Effector memory CD8-positive, alpha-beta T cell (primary cell): ENCODE measurements at places on chromosomes 2 and 18.
A peak's percentile ranks its signal among the peaks of the same experiment; 100 is the strongest.

GRCh38 chr2:238727585-238728329 is 120.1 kb upstream of the TWIST2 start:
- no peak for DNase-seq

DNA sequence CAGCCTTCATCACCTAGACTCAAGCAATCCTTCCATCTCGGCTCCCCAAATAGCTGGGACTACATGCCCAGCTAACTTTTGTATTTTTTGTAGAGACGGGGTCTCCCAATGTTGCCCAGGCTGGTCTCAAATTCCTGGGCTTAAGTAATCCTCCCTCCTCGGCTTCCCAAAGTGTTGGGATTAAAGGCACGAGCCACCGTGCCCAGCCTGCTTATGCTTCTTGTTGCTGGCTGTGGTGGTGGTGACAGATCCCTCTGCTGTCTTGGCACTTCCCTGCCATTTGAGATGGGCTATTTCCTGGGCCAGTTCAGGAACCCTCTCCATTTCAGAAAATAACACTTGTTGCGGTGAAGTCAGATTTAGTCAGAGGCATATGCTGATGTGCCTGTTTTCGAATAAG is 28.8 kb downstream of the GATA6 start:
- no peak for DNase-seq

DNA sequence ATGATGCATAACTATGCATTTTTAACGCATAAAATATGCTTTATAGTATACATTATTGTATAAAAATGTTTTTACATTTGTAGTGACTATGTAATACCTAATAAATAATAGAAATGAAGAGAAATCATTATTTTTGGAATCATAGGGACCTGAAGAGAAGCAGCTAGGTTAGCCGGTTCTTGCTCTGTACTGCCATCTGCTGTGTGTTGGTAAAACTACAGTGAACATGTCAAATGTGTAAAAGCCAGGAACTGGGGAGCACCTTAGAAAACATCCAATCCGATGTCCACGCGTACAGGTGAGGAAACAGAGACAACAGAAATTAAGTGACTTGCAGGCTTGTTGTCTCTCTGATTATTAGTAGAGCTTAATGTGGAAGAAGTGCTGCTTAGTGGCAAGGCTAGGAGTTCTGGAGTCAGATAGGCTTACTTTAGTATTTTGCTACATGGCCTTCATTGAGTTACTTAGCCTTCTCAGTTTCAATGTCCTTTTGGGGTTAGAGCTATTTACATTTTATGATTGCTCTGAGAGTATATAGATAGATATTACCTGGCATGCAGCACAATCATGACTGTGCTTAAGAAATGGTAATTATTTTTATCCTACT is 386.5 kb downstream of the DLGAP1 start:
- no peak for DNase-seq

DNA sequence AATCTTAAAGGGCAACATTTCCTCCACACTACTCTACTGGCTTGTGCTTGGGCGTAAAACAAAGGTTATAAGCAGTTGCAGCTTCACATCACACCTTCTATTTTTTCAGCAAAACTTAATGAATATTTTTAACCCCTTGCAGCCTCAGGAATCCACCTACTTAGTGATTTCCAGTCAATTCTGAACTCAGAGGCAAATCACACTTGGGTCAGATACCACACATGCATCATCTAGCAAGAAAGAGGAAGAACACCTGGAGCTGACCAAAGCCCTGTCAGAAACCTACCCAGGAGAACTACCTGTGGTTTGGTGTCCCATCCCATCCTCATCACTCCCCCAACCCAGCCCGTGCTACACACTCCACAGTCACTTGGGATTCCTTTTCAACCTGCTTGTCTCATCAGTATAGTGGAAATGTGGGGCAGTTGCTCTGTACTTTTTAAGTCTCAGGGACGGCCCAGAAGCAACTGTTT is 25.5 kb downstream of the PIAS2 start:
- no peak for DNase-seq

- DNase-seq = no peak
These were observed 264.0 kb upstream of the SMIM21 start for GRCh38 chr18:75691483-75691882.

DNA sequence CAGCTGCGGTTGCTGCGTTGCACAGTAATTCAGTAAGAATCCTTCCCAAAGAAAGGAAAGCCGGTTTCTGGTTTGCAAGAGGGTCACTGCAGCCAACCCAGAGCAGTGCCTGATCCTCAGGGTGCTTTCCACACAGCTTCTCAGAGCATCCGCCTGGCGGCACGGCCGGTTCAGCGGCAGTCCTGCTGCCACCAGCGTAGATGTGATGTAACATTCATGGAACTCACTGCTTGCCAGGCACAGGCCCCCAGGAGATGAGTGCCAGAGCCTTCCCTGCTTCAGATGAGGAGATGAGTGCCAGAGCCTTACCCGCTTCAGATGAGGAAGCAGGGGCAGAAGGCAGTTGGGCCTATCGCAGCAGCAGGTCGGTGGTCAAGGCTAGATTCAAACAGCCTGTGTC is 230.2 kb downstream of the GBX2 start:
- no peak for DNase-seq

GRCh38 chr2:76311728-76312127 is 601.0 kb upstream of the GCFC2 start:
- DNase-seq = no peak

DNA sequence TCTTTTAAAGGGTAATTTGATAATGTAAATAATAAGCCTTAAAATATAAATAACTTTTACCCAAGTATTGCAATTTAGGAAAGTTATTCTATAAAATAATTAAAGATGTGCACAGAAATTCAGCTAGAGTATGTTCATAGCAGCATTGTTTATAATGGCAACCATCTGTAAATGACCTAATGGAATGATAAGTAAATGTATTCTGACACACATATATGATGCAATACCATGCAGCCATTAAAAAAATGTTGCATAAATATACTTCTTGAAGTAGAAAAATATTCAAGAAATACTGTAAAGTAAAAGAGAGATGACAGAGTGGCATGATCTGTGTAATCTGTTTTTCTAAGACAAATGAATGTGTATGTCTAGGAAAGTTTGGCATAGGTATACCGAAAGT is 545.7 kb downstream of the ZEB2 start:
- no peak for DNase-seq

- no peak for DNase-seq
These were observed 53.2 kb upstream of the CUL3 start for GRCh38 chr2:224638301-224638823.

- DNase-seq = no peak
These were observed at the start of gene RAPGEF4 for GRCh38 chr2:172735582-172736423. Gene RAPGEF4, plus strand, starts transcription at chr2:172735845. Its CDS starts 139 bp downstream, at chr2:172735984.

DNA sequence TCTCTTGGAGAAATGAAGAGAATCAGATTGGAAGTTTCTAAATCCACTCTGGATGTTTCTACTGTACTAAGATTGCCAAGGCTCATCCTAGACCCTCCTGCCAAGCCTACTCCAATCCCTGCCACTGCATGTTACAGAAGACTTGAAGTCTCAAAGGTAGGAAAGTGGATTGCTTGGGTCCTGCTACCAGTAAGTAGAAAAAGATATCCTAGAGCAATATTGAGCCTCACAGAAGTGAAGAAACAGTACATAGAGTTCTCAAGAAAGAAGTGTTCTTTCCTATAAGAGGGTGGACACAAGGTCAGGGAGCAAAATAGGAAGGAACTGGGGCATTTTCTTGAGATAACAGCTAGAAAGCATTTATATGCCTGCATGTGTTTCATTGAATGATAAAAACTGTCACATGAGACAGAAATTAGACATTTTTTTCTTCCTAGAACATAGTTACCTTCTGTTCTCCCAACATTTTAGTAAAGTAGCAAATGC is 232.9 kb downstream of the RBM43 start:
- DNase-seq = no peak

DNA sequence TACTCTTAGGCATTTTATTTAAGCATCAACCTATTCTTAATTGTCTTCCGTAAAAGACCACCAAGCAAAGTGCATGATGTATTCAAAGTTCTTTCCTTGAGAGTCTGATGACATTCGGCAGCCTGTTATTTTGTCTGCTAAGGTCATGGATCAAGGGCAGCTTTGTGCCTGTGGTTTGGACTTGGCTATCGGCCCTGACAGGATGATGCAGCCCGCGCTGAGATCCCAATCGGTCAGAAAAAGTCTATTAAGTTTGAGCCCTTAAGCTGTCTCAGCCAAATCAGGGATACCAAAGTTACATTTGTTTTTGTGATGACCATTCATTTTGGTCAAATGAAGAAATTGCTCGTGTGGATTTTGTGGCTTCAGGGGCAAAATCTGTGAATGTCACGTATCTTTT is 718.9 kb upstream of the FANCL start:
- no peak for DNase-seq

DNA sequence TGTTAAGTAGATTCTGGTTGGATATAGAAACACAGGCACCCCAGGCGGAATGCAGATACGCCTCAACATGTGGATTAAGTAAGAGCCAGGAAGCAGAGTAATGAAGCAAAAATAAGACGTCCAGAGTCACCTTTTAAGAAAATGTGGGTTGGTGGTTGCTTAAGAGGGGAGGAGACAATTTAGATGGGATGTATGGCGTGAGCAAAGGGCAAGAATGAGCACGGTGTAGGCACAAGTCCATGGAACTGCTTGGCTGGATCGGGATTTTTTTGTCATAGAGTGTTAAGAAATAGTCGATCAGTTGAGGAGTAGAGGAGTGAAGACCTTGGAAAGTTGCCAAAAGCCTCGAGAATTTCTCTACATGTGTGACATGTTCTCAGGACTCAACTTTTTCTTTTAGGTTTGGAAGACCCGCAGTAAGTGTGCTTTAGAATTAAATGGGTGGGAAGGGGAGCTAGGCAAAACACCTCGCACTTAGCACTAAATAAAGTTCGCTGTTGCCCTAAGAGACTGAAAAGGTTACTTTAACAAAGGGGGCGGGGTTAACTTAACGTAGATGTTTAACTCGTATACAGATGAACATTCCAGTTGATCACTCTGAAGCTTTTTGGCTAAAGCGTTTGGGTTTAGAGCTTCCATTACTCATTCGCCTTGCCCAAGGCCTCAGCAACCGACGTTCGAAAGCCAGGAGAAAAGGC is 716 bp upstream of the SLC39A10 start:
- no peak for DNase-seq

DNA sequence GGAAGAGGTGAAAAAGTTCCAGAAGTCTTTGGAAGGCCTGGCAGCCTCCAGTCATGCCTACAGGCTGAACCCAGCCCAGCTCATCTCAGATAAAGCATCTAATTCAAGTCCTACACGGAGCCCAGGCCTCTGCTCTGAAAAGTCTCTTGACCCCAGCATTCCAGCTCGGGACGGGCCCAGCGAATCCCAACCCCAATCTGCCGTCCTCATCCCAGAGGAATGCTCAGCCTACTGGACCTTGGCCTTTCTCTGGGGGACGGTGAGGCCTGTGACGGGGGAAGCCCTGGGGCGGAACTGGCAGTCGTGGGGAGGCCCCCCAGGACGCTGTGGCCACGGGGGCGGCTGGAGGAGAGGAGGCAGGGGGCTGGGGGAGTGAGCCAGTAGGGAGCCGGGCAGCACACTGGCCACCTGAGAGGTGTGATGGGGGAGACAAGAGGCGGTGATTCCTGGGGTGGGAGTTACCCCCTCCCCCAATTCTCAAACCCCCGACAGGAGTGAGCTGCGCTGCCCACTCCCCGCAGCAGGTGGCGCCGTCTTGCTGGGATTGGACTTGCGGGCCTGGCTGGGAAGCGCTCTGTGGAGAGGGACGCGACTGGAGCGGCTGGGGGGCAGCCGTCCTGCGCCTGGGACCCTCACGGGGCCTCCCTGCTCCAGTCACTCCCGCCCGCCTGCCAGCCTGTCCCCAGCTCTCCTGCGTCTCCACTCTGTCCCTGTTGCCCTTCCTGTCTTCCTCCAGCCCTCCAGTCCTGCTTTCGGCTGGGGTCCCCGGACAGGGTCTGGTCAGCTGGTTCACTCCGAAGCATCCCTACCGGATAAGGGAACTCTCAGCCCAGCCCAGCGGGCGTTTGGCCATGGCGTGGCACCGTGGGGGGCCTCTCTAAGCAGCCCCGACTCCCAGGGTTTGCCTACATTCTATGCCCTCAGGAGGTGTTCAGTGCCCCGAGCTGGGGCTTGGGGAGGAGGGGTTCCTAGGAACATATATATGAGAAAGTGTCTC is 182.6 kb upstream of the HAAO start:
- peak; percentile 42 for DNase-seq

- DNase-seq = no peak
These were observed 492.2 kb upstream of the CDH2 start for GRCh38 chr18:28669165-28669564.

DNA sequence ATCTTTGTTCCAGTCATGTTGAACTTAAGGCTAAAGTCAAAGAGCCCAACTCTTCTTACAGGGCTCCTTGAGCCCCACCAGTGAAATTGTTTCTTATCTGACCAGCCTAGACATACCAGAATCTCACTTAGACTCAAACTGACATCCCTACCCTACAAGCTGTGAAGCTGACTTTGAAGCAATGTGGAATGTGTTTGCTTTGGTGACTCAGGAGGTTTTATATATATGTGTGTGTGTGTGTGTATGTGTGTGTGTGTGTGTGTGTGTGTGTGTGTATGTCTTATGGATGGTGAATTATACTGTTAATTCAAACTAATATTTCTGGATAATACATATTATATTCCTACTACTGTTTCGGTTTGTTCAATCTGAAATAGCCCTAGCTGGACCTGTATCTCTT is 67.3 kb downstream of the CAMKMT start:
- DNase-seq = no peak

GRCh38 chr18:48922801-48923730 is 27.7 kb downstream of the SMAD7 start:
- no peak for DNase-seq

- no peak for DNase-seq
These were observed 247.3 kb downstream of the RAD51AP2 start for GRCh38 chr2:17270894-17271293.

GRCh38 chr2:135124924-135125886 is 73.1 kb downstream of the RAB3GAP1 start:
- DNase-seq = no peak

GRCh38 chr18:31723990-31724711 is 36.5 kb downstream of the SLC25A52 start:
- no peak for DNase-seq

- DNase-seq = no peak
These were observed 111.6 kb upstream of the PIEZO2 start for GRCh38 chr18:11260961-11261461.

GRCh38 chr18:44123743-44124142 is 556.9 kb upstream of the SETBP1 start:
- no peak for DNase-seq

- DNase-seq = no peak
These were observed at the start of gene PIEZO2 for GRCh38 chr18:11149441-11150270. Gene PIEZO2, minus strand, starts transcription at chr18:11149569. Its CDS starts 981 bp downstream, at chr18:11148588.

- DNase-seq = peak; percentile 8
These were observed 42.6 kb downstream of the TTR start for GRCh38 chr18:31634331-31634713.

- no peak for DNase-seq
These were observed 213.7 kb upstream of the FOSL2 start for GRCh38 chr2:28178946-28179345.
